Posterior cingulate gyrus (tissue), 11 donors: ENCODE measurements at places on chromosomes 4 and X.

GRCh38 chr4:155762334-155762733, 3.5 kb downstream of the GUCY1B1 start:
- DNase-seq, result no peak

DNA sequence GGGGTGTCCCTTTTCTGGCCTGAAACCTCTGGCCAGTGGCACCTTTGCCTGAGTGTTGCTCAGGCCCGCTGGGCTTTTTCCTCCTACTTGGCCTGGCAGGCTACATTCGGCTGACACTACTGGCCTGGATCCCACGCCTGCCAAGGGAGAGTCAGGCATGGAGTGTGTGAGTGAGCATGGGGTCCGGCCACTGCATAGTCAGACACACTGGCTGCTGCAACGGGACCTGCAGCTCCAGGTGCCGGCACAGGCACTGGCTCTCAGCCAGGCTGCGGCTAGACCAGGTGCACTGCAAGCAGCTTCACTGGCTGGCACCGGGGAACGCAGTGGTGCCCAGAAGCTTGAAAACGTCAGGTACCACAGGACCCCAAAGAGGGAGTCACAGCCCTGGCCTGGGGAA, 434.9 kb downstream of the ARHGAP24 start:
- DNase-seq, result no peak

- no peak for DNase-seq
Measured at GRCh38 chr4:182143822-182144625, 99.2 kb upstream of the TENM3 start.

- no peak for DNase-seq
Measured at GRCh38 chr4:185235843-185236503, 26.6 kb downstream of the SNX25 start.

DNA sequence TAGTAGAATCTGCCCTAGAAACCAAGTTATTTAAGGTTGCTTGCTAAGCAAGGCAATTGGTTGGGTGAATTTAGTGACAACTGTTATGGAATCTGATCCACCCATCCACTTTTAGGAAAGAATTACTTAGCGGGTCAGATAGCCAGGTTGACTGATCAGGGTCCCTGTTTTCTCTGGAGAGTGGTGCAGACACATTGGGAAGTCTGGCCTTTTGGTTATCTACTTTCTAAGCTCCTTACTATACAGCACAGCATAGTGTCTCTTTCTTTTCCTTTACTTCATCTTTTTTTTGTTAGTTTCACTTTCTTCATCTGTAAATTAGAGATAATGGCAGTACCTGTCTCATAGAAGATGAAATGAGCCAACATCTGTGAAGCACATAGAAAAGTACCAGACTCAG, 7.4 kb downstream of the HERC3 start:
- DNase-seq, result no peak

- DNase-seq, result no peak
Measured at GRCh38 chr4:12178614-12179610, 750.2 kb upstream of the HS3ST1 start.

GRCh38 chr4:98796991-98797390, 131.9 kb downstream of the EIF4E start:
- DNase-seq, result no peak

GRCh38 chrX:83509254-83509801, 1.2 kb downstream of the POU3F4 start:
- DNase-seq, result no peak

DNA sequence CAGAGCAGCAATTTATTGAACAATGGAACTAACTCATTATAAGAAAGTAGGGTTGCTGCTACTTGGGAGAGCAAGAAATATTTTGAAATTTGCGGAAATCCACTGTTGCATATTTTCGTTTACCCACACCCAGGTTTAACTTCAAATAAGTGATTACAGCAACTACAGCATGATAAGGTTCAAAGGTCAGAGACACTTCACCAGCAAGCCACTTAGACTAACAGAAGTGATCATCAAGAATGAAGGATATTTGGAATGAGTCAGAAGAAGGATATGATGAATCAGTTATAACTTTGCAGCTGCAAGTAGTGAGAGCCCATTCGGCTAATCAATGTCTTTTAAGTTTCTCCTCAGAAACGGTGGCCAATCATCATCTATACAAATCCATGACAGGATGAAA, 199.3 kb downstream of the TMA16 start:
- DNase-seq, result no peak

DNA sequence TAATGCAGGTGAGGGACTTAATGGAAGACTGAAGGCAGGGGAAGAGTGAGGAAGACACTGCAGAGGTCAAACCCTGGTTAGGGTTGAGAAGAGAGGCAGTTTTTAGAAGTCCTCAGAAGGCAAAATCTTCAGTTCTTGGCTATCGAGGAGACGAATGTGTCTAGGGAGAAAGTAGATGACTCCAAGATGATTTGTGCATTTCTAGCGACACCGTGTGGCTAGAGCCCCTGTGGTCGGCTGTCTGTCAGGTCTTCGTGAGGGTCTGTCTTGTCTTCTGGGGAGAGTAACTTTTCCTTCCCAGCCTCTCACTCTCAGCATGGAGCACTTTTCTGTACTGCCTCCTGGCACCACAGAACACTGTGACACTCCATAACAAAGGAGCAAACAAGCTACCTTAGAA, 458.1 kb downstream of the STIM2 start:
- no peak for DNase-seq

- DNase-seq, result no peak
Measured at GRCh38 chr4:47219586-47219985, 188.2 kb downstream of the GABRB1 start.

GRCh38 chr4:88208156-88208555, 49.7 kb upstream of the ABCG2 start:
- no peak for DNase-seq

- no peak for DNase-seq
Measured at GRCh38 chrX:96987228-96987627, 103.5 kb downstream of the RPA4 start.

DNA sequence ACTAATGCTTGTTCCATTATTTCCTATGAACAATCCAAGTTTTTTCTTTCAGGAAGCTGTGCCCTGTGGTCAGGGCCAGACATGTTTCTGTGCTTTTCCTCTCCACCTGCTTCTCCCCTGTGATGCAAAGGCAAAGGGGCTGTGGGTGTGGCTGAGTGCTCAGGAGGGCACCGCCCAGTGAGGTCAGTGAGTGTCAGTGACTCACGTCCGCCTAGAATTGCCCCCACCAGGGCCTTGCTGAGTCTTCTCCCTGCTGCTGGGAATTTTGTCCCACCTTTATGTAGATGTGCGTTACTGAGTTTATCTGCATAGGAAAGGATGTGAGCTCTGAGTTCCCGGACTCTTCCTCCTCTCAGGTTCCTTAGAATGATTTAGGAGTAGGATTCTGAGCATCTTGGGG, 283.2 kb downstream of the DCHS2 start:
- DNase-seq, result no peak

- DNase-seq, result no peak
Measured at GRCh38 chr4:39046249-39046648, 14.0 kb upstream of the TMEM156 start.

DNA sequence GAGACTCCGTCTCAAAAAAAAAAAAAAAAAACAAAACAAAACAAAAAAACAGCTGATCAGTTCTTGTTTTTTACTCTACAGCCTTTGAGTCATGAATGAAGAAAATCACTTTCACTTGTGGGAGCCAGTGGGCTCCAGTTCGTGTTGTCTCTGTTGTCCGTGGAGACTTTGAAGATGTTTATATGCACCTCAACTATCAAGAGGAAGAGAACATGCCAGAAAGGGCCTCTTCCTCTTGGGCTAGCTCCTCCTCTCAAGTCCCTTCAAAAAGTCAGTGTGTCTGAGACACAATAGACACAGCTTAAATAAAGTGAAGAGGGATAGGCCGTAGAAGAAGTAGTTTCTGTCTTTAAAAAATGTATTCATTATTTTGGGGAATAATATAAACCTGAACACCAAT, 182.7 kb downstream of the KDR start:
- no peak for DNase-seq
